ENCODE measurements at places on chromosomes 6 and 20.
A peak's percentile ranks its signal among the peaks of the same experiment; 100 is the strongest.

GRCh38 chr20:37781626-37782025, 87.8 kb downstream of the CTNNBL1 start:
- no peak for DNase-seq

- no peak for DNase-seq
Measured at GRCh38 chr20:52461582-52461981, 270.0 kb upstream of the ZFP64 start.

- no peak for DNase-seq
Measured at GRCh38 chr6:82651845-82652335, 288.3 kb downstream of the TPBG start.

DNA sequence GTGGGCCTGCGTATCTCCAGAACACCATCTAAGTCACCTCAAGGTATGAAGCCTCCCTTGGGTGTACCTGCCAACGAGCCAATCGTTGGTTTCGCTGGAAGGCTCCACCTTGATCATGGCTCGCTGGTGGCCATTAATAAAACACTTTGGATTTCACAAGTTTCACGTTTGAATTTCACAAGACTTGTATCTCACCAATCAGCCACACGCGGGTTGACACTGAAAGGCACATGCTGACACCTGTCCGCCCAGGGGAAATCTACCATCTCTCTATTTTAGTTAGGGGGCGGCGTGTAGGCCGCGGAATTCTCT, 586 bp upstream of the HMGA1 start:
- peak; percentile 58 for DNase-seq

- DNase-seq, result no peak
Measured at GRCh38 chr20:19288061-19288460, 75.6 kb downstream of the SLC24A3 start.

- no peak for DNase-seq
Measured at GRCh38 chr6:128242765-128243403, 277.5 kb downstream of the PTPRK start.

GRCh38 chr6:107819964-107820337, 4.2 kb downstream of the SCML4 start:
- no peak for DNase-seq

GRCh38 chr6:161745594-161746141, 471.8 kb upstream of the AGPAT4 start:
- no peak for DNase-seq

- no peak for DNase-seq
Measured at GRCh38 chr6:170237999-170238740, 52.7 kb downstream of the DLL1 start.

- no peak for DNase-seq
Measured at GRCh38 chr6:141540207-141540606, 592.5 kb upstream of the GJE1 start.

DNA sequence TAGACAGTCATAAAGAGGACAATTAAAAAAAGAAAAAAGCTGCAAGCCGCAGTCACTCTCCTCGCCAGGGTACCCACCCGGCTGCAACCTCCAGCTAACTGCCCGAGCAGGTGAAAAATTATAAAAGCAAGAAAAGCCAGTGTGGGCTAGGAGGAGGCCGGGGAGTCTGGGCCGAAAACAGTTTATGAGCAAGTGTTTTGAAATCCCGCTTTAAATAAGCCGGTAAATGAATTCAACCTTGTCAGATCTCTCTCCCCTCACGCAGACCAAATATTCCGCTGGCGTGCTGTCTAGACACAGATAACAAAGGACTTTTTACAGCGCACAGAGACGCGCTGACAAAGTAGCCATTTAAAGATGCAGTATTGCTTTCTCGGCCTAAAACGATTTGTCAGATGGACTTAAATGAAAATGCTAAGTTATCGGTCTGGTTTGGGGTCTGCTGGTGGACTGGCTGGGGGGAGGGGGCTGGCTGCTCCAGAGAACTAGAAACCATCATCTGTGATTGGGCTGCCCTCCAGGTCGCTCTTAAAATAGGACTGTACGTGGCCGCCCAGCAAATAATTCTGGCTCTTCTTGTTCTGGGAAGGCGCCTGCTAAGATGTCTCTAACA, 24.6 kb downstream of the PMEPA1 start:
- no peak for DNase-seq

All from lung microvascular endothelial cell (primary cell).